ENCODE measurements at places on chromosomes 1 and 21.

- no peak for DNase-seq
Measured at GRCh38 chr21:40143822-40144525, 276.7 kb downstream of the PCP4 start.

DNA sequence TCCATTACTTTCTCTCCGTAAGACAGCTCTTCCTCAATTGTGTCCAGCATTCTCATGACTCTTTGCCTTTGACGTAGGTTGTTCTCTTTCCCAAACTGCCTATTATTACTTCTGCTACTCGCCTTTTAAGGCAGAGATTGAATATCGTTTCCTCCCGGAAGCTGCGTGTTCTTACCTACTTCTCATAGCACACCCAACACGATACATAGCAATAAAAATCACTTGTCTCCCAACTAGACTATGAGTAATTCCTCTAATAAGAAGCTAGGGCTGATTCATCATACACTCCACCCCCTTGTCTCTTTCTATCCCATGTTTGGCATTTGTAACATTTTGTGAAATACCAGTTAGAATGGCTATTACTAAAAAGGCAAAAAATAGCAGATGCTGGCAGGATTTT lies 55.8 kb upstream of the SGIP1 start:
- no peak for DNase-seq

DNA sequence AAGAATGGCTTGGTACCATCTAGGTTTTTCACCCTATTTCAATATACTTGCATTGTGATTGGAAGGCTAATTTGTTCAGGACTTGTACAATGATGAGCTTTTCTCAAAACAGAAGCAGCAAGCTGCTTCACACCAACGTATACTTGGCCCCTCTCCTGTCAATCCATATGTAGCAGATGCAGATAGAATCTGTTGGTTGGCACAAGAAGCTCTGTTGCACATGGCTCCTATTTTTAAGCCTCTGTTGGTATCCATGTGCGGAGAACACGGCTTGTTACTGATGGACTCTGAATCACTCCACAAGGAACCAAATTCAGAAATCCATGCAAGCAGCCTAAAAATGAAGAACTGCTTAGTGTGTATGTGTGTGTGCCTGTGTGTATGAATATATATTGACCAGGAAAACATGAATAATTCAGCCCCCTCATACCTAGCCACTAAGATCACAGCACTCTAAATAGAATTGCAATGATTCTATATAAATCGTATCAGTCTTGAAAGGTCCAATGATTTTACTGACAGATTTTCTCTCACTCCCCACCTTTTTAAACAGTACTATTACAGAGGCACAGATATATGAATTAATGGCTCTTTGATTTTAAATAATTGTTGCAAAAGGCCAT lies 258.4 kb upstream of the DPYD start:
- no peak for DNase-seq

DNA sequence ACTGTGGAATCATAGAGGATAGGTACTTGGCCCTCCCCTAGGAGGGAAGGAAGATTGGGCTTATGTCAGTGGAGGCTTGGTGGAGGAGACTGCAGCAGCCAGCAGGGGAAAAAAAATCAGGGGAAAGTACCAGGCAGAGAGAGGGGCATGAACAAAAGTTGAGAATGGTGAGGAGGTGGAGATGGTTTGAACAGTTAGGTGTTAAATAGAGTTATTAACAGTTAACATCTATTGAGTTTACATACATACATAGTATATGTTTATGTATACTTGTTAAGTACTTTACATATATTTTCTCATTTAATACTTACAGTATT lies 136.5 kb upstream of the HNRNPU start:
- no peak for DNase-seq

DNA sequence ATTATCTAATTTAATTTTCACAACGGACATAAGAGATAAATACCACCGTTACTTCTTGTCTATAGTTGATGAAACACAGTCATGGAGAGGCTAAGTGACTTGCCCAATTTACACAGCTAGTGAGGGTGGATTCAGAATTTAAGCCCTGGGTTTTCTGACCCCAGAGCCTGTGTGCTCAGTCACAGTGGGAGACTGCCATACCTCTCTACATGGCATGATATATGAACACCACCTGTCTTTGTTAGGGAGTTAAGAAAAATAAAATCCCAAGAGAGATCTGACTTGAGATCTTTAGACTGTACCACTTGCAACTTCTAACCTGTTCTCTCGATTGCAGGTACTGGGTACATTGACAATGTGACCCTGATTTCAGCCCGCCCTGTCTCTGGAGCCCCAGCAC lies 40.3 kb downstream of the LAMC2 start:
- no peak for DNase-seq

- DNase-seq, result no peak
Measured at GRCh38 chr1:107379826-107380225, 239.0 kb downstream of the NTNG1 start.

DNA sequence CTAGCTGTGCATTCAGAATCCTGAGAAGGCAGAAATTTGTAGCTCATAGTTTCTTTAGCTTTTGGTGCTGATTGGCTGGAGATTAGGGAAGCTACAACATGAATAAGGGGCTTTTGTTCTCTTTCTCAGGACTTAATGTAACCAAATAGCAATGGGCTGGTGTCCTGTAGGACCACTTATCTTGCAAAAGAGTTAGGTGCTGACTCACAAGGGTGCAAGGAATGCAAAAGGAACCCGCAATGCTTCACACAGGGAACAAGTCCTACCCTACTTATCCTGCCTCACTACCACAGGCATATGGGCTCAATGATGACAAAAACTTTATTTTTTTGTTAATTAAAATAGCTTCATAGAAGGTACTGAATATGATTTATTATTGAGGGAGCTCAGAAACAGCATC lies 541.5 kb downstream of the AMY1C start:
- no peak for DNase-seq

DNA sequence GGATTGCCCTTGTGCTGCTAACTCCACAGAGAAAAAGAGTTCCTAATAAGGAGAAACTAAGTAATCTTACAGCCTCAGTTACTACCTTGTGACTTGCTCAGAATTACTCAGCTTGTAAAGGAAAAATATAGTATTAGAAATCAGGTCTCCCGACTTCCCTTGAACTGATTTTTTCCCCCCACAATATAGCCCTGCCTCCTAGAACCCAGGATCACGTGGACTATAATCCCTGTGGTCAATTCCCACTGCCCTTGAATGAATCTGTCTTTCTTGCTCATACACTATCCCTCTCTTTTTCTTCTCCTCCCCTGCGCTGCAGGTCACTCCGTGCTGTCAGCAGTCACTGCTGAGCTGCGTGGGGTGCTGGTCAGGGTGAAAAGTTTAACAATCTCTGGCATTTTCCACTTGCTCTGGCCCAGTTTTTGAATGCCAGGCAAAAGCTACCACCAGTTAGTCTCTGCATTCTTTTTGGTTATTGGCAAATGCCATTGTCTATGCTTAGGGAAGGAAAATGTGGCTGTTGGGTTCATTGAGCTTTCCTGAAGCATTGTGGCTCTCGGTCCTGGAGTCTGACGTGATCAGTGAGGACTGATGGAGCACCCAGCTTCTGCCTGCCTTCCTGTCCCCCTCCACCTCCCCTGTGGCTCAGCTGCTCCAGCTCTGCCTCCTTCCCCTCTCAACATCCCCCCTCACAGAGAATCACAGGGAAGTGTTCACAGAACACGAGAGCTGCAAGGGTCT lies 1.9 kb upstream of the MYOC start:
- DNase-seq, result no peak

DNA sequence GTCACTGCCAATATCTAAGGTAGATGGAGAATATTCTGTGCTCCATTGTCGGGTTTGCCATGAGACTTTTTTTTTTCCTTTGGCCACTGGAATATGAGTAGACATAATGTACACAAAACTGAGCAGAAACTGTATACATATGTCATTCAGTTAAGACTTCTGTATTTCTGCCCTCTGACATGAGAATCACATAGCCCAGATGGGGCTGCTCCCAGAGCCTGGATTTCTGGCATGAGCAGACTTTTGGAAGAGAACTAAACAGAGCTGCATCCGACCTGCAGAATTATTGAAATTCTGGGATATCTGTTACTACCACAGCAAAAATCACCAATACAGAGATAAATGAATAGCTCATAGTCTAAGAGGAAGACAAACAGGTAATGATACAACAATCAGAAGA lies 62.3 kb downstream of the DAB1 start:
- DNase-seq, result no peak

DNA sequence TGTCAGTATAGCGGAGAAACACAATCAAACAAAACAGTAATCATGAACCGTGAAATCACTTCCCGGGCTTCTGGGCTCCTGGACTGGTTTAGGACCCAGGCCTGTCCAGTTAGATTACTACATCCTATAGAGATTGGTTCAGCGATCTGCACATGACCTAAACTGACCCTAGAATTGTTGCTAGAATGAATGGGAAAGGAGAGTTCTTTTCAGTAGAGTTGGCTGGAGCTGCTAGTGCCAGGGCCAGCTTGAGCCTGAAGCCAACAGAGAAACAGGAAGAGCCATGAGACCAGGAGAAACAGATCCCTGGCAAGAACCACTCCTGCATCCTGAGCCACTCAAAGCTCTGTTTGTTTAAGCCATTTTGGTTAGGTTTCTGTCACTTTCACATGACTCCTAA lies 474.3 kb upstream of the C1orf87 start:
- DNase-seq, result no peak

DNA sequence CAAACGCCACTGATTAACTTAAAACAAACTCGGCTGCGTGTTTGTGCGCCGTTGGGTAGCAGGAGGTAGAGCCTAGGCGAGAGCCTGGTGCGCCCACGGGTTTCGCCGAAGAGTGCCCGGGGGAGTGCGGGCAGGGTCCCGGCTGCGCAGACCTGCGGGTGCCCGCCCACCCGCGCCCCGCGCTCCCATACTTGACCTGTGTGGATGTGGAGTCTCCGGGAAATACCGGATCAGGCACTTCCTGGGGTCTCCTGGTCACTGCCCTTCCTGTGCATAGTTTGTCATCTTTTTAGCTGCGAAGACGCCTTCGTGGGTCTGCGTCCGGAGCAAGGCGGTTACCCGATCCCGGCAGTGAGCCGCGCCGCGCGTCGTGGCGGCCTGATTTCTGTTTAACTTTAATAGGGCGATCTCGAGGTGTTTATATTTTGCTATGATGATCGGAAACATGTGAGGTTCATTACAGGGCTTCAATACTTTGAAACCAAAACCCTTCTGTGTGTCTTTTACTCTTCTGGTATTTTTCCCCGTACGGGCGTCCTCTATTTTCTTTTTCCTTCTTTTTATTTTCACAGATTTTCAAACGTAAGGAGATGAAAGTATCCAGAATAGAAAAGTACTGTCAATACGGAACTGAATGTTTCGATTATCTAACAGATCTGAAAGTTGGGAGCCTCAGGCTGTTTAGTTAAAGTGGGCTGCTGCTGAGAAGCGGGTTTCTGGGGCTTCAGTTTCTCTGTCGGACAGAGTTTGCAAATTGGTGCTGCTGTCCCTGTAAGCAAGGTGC lies 15.2 kb downstream of the NR5A2 start:
- no peak for DNase-seq

DNA sequence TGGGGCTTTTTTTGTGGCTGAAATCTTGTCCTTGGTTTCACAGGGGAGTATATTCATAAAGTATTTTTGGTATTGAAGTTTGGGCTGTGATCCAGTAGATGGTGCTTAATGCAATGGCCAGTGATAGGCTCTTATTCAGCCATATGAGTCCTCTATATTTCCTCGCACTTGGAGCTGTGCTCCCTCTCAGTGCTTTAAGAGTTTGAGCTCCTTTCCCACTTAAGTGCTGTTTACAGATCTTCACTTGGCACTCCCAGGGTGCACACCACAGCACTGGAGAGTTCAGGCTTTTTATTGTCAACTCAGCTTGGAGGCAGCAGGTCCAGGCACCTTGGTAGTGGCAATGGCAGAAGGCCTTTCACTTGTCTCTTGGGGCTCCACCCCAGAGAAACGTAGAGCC lies 54.9 kb downstream of the DRAM2 start:
- DNase-seq, result no peak

DNA sequence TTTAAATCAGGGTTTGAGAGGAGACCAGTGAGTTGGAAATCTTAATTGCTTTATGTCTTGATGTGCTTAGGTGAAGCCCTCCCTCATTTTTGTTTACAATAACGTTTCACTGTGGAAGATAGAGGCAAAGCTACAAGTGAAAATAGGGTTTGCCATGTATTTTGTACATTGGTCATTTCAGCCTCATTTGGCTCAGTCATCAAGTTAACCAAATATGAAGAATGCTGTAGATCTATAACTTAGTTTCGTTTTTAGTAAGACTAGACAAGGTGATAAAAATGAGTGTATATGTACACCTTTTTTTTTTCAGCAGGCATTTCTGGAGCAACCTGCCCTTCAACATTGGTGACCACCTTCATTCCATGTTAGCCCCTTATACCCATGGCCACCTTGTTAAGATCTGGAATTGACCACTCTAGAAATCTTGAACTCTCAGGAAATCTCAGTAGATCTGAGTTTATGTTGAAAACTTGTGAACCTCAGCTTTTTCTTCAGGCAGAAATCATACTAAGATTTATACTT lies 2.9 kb downstream of the NFYC start:
- no peak for DNase-seq

- DNase-seq, result no peak
Measured at GRCh38 chr1:78054559-78054958, 8.8 kb downstream of the GIPC2 start.

DNA sequence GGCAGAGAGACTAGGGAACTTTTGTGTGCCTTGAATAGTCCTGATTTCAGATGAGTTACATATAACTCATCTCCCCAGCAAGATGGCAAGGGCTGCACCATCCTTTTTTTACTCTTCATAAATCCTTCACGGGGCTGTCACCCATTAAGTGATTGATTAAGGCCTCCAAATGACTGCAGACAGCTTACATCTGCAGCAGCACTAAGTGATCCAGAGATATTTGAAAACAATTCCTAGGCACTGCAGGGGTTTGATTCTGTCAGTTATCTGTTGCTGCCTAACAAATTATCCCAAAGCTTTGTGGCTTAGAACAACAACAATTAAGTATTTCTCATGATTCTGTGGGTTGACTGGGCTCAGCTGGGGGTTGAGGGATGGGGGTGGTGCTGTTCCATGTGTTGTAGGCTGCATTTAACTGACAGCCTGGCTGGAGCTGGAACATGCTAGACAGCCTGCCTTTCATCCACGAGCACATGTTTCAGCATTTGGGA lies 19.3 kb downstream of the TEX38 start:
- DNase-seq, result no peak

GRCh38 chr1:41626146-41626545 lies 141.7 kb upstream of the EDN2 start:
- no peak for DNase-seq

GRCh38 chr1:152047730-152048415 lies 11.1 kb upstream of the S100A11 start:
- peak; percentile 97 for DNase-seq

DNA sequence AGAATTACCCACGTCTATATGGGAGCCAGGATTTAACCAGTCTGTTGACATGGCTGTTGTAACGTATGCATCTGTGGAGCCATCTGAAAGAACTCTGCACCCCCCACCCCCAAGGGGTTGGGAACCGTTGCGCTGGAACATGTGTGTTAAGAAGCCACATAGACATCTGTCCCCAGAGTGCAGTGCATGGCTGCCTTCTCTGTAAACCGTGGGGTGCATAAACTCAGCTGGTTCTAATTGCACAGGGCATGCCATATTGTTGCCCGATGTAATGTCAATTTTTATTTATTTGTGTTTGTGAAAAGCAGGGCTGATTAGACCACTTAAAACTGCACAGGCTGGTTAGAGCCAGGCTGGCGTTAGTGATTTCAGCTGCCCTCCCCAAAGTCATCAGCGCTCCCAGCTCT lies 70.1 kb upstream of the ROR1 start:
- no peak for DNase-seq

- no peak for DNase-seq
Measured at GRCh38 chr21:46250146-46250725, 21.7 kb upstream of the LSS start.
